ENCODE measurements at places on chromosomes 13 and 19.

GRCh38 chr19:31349160-31349881 lies at the start of gene TSHZ3:
Gene TSHZ3 (minus strand): TSS chr19:31349436. CDS start chr19:31349219, 217 bp downstream.
- DNase-seq, result peak; percentile 43

GRCh38 chr13:95833126-95833525 lies 156.2 kb downstream of the DNAJC3 start:
- no peak for DNase-seq

DNA sequence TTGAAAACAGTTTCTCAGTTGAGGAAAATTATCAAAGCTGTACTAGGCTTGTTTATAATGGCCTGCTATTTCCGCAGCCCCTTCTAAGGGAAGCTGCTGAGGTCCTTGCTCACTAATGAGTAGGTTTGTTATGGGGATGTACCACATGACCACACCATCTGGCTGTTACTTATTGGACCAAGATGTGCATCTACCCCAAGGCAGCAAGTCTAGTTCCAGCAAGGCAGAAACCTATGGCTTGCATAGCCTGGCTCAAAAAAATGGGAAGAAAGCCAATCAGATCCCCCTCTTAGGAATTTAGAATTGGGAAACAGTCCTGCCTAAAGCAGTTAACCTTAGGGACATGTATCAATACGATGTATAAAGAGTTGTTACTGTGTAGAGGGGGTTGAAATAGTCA lies 186.5 kb upstream of the SPRY2 start:
- DNase-seq, result no peak

DNA sequence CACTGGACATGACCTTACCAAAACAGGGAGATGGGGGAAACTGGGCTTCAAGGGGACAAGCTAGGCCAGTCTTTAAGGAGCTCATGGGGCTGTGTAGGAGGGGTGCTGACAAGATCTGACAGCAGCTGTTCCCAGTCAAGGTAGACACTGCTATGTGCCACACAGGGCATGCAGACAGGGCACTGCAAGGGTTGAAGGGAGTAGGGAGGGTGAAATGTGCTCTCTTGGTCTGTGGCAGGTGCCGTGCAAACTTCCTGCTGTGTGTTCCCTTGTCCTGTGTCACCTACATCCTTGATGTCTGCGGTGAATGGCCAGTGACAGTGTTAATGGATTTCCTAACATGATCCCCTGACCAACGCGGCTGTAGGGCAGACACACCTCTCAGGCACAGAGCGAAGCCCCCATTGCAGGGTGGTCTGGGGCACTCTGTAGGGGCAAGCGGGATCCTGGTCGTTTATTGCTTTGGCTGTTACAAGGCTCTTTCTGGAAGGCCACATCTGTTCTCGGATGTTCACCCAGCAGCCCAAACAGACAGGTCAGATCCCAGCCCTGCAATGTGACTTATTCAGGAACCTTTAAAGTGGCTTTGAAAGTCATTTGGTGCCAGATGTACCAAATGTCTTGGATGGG lies 199.5 kb upstream of the ZNF536 start:
- no peak for DNase-seq

- peak; percentile 45 for DNase-seq
Measured at GRCh38 chr13:87894059-87894458, 222.9 kb downstream of the SLITRK5 start.

GRCh38 chr13:49540552-49540951 lies 44.8 kb downstream of the PHF11 start:
- peak; percentile 68 for DNase-seq

DNA sequence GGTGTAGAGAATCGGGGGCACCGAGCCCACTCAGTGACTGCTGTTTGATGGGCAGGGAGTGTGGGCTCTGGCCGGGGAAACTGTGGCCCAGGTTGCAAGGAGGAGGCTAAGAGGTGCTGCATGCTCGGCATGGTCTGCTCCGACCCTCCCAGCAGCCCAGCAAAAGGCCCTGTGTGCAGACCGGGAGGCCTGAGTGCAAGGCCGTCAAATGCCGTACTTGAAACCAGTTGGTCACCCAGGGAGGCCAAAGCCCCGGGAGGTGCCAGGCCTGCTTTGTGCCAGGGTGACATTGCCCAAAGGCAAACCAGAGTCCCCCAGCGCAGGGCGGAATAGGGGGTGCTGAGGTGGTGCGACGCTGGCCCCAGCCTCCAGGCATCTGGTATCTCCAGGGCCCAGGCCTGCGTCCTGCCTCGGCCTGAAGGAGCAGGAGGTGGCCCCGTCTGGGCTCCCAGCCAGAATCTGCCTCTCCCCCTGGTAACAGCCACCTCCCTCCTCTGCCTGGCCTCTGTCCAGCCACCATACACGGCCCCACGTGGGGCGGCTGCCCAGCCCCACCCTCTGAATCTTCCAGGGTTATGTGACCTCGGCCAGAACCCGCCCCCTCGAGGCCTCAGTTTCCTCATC lies 4.0 kb downstream of the PIK3R2 start:
- DNase-seq, result no peak

DNA sequence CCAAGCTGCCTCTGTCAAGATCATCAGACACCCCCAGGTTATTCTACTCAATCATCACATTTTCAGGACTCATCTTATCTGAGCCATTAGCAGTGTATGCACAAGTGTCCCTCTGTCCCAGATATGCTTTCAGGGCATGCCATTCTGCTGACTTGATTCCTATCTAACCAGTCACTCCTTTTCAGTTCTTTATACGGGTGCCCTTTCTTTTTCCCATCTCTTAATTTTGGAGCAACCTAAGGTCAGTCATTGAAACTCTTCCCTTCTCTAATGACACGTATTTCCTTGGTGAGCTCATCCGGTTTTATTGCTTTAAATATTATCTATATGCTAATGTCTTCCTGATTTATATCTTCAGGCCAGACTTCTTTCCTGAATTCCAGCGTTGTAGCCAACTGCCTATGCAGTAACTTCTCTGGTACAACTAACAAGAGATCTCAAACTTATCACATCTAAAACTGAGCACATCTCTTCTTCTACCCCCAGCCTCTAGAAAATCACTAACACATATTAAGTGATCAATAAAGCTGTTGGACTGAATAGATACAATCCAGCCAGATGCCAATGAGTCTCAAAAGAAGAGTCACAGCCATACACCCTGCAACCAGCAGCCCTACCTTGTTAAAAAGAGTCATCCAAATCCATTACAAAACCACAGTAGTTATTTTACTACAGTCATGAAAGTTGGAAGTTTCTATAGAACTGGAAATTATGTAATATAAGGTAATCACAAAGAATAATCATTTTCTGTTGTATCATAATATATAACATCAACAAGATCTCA lies 58.8 kb downstream of the DCLK1 start:
- no peak for DNase-seq

DNA sequence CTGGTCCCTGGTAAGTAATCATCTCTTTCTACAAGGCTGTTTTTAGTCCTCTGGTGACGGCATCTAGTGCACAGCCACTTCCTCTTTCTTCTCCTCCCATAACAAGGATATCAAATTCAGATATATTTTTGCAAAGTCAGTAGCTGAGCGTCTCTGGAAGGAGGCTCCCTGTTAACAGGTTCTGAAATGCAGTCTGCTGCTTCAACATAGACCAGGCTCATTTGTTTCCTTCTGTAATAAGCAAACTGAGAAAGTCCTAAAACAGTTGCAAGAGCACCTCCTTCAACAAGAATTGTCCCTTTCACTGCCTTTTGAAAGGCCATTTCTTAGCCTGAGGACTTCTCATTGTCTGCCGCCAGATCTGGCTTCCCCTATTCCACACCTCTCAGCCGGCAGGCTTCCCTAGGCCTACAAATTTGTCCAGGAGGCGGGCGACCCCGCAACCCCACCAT lies 7.4 kb upstream of the ZSCAN5A start:
- DNase-seq, result peak; percentile 71

- no peak for DNase-seq
Measured at GRCh38 chr13:77053192-77053591, 26.2 kb upstream of the FBXL3 start.
